Osteoblast (primary cell): ENCODE measurements at places on chromosomes 3 and 15. TPM values are rescaled to one million over a fixed set of nuclear protein-coding genes. Genes with fewer than 3 reads are reported as not detected.

Gene FSD2
- not detected in 2 replicates for total RNA-seq

Gene BCL2A1
- 0.29 TPM in 1 of 2 replicates, not detected in the other for total RNA-seq

Gene NSUN3
- 13.4 and 15.9 TPM in 2 replicates for total RNA-seq

Gene PCLAF
- 20.6 and 29.2 TPM in 2 replicates for total RNA-seq

Gene FGD5
- total RNA-seq = under 0.01 TPM in 2 replicates

Gene LRRIQ4
- under 0.01 and 0.29 TPM in 2 replicates for total RNA-seq

Gene GSK3B
- total RNA-seq = 79.9 and 87.9 TPM in 2 replicates

Gene FBN1
- 1,453 and 1,556 TPM in 2 replicates for total RNA-seq

Gene NANOGP8
- under 0.01 and 1.2 TPM in 2 replicates for total RNA-seq

Gene GABRB3
- under 0.01 and 1.5 TPM in 2 replicates for total RNA-seq

Gene DOCK3
- 0.29 and 0.36 TPM in 2 replicates for total RNA-seq

Gene SSUH2
- not detected in 2 replicates for total RNA-seq

Gene SEC11A
- total RNA-seq = 200 and 202 TPM in 2 replicates

Gene LEO1
- 15.6 and 16.3 TPM in 2 replicates for total RNA-seq

Gene GUCA1C
- not detected in 2 replicates for total RNA-seq

Gene ECE2
- not detected in 2 replicates for total RNA-seq

Gene SLC24A1
- 10.1 and 11.8 TPM in 2 replicates for total RNA-seq

Gene FOXB1
- not detected in 2 replicates for total RNA-seq

Gene NEK10
- 58.6 and 69.8 TPM in 2 replicates for total RNA-seq

Gene SAMD7
- not detected in 2 replicates for total RNA-seq

Gene PEX5L
- total RNA-seq = 0.59 and 1.4 TPM in 2 replicates

Gene SLC12A8
- total RNA-seq = 33.0 and 36.2 TPM in 2 replicates
